ENCODE measurements at places on chromosomes 2 and 18.

GRCh38 chr2:98479959-98480524, 35.4 kb downstream of the INPP4A start:
- DNase-seq: peak; percentile 43

DNA sequence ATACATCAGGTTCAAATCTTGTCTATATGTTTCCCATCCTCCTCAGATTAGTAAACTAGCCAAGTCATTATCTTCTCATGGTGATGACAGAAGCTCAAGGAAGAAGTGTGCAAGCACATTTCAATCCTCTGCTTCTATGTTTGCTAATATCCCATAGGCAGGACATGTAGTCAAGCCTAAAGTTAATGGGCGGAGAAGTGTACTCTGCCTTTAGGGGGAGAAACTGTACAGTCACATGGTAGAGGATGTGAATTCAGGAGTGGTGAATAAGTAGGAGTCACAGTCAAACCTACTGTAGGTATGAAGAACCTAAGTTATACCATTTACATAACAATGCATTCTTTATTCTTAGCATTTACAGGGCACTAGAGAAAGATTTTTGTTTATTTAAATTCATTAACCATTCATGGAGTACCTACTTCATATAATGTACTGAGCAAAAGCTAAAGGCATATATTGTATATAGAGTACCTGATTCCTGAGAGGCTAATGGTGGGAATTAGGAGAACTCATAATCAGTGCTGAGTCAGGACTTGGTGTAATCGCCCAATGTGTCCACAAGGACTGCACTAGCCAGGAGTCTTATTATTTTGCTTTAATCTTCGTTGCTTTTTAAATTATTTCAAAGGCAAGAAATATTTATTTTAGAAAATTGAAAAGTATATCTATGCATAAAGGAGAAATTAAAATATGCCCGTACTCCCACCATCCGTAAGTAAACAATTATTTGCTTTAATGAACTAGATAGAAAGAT, 394.3 kb upstream of the ETAA1 start:
- no peak for DNase-seq

DNA sequence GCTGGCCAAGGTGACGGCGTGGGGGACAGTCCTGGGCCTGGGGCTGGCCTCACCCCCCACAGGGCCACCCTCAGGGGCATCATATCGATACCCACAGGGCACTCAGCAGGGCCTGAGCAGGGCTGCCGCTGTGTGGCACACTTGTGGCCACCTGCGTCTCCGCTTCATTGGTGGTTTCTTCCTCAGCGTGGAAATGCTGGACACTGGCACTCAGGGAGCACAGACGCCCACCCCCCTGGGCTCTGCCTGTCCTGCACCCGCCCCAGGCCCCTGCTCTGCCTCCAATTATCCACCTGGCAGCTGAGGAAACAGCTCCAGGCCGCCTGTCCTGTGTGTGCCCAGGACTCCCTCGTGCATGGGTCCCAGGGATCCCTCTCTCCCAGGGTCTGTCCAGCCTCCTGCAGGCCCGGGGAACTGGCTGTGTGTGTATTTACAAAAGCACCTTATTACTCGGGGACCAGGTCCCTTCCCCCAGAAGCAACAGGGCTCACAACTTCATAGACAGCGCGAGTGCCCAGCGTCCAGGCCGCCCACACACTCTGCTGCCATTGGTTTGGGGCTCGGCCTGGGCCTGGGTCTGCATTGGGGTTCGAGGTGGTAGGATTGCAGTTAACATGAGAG, 13.1 kb downstream of the CROCC2 start:
- no peak for DNase-seq

- DNase-seq: peak; percentile 54
Observed at GRCh38 chr2:171723716-171724683, 36.7 kb downstream of the DYNC1I2 start.

DNA sequence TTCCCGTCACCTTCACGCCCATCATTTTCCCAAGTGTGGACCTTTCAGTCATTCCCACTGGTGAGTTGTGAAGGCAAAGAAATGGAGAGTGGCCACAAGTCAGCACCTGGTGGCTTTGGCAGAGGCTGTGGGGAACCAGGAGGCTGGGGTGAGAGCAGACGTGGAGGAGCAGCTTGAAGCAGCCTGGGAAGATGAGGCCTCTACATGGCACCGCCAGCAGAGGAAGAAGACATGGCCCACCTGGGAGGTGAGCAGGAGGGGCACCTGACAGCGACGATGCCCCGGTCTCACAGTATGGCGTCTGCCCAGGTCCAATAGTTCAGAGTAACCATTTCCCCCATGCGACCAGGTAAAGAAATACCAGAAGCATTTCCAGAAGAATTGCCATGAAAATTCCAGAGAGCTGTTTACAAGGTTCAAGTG, 69.0 kb downstream of the TPO start:
- no peak for DNase-seq

- no peak for DNase-seq
Observed at GRCh38 chr2:155766342-155767115, 566.0 kb downstream of the NR4A2 start.

GRCh38 chr2:106158131-106158530, 36.0 kb downstream of the UXS1 start:
- no peak for DNase-seq

DNA sequence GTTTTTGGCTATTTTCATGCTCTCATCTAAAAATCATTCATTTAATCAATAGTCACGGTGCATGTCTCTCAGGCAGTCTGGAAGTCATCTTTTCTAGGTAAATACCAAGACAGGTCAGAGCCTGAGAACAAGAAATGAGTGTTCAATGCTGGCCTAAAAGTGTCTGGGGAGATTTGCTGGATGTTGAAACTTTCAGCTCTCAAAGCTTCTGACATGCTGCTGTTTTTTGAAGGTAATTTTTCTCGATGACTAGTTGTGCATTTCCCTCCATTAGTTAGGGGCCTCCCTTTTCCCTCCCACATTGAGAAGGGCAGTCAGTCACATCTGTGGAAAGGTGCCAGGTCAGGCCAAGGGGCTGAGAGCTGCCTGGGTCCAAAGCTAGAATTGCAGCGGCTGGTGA, 115.6 kb downstream of the LPIN1 start:
- DNase-seq: no peak

DNA sequence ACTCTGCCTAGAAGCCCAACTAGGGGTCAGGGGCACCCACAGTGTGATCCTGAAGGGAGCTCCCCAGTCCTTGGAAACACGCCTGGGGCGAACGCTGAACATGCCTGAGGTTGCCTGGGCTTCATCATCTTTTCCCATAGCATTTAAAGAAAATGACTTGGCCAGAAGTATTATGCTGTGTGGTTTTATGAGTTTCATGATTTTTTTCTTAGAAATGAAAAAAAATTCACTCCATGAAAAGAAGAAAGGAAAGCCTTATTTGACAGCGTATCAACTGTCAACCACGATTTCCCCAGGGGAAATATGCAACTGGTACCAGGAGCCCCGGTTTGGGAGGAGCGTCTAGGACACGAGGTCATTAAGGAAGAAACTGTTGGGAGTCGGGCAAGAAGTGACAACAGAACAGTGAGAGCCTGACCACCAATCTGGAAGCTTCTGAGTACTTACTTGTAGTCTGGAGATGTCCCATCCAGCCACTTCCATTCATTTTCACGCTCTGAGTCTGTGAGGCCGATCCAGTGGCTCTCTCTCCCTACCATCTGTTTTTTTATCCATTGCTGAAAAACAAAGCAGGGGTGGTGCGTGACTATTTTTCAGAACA, 63.5 kb upstream of the THOC1 start:
- DNase-seq: peak; percentile 70

- no peak for DNase-seq
Observed at GRCh38 chr2:42795841-42796301, 3.5 kb upstream of the HAAO start.

- DNase-seq: no peak
Observed at GRCh38 chr2:7419186-7419585, 502.0 kb downstream of the RNF144A start.

DNA sequence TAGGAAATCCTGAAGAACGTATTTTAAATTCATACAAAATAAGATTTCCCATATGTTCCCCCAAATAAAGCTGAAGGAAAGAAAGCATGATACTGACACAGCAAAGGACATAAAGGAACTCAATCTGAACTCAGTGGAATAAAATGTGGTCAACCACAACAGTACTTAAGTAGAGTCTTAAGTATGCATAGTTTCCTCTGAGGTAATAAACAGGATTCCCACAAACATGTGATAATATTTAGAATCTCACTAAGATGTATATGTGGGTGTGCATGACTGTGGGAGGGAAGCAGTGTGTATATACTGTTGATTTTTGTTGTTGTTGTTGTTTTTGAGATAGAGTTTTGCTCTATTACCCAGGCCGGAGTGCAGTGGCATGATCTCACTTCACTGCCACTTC, 69.3 kb downstream of the NOL10 start:
- peak; percentile 88 for DNase-seq

All from astrocyte of the spinal cord (primary cell).